ENCODE measurements at places on chromosomes 3 and 15.

DNA sequence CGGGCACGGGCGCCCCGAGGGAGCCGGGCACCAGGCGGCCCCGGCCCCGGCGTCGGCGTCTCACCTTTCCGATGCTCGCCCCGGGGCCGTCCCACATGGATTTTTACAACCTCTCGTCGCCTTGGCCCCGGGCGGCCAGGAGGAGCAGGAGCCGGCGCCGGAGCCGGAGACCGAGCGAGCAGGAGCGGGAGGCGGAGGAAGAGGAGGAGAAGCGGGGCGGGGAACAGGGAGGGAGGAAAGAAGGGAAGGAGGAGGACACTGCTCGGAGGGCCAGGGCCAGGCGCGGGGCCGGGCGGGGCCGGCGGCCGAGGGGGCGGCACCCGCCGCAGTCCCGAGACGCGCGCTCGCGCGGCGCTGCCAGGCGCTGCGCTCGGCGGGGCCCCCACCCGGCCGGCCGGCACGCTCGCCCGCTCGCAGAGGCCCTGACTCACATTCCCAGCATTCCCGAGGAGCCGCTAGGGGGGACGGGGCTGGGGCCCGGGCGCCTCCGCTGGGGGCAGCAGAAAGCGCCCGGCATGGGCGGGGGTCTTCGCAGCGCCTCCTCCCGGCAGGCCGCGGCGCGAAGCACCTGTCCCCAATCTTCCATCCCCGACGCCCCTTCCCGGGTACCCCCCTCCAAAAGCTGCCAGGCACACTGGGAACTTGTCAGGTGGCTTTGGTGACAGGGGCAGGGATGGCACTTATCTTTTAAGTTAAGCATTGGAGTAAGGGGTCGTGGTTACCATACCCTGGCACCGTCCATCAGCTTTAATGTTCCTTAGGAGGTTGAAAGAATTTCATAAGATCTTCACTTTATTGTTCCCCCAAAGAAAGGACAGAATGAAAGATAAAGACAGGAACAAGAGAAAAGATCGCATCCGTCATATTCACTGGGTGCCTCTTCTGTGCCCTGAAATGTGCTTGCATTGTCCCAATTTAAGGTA is at the start of gene ERC2:
Gene ERC2 (minus strand): TSS at position 284 of the 923 bp plus-strand sequence.
- peak; percentile 21 for DNase-seq

DNA sequence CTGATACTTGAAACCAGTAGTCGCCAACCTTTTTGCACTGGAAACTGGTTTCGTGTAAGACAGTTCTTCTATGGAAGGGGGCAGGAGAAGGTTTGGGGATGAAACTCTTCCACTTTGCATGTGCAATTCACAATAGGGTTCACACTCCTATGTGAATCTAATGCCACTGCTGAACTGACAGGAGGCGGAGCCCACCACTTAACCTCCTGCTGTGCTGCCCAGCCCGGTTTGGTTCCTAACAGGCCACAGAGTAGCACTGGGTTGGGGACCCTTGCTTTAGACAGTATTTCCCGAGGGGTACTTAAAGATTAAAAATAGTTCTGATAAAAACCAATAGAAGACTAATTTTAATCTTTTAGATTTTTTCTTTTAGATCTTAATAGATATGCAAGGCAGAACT is 11.1 kb downstream of the TFG start:
- no peak for DNase-seq

DNA sequence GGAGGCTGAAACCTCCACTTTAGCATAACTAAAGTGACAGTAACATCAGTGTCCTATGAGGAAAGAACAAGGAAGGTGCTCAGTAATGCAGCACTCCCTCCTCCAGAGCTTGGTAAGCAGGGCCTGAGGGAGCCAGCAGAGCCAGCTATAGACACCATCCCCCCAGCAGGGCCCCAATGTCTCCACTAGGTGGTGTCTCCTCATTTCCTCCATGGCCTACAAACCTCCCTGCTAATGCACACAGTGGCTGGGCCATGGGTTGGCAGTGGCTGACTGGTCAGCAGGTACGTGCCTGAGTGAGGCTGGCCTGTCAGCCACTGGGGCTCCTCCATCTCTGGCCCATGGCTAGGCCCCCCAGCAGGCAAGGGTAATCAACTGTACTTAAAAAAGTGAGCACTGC is 13.6 kb downstream of the MRPS25 start:
- peak; percentile 52 for DNase-seq

- DNase-seq, result no peak
These were observed 194.9 kb upstream of the KBTBD8 start for GRCh38 chr3:66803206-66803605.

DNA sequence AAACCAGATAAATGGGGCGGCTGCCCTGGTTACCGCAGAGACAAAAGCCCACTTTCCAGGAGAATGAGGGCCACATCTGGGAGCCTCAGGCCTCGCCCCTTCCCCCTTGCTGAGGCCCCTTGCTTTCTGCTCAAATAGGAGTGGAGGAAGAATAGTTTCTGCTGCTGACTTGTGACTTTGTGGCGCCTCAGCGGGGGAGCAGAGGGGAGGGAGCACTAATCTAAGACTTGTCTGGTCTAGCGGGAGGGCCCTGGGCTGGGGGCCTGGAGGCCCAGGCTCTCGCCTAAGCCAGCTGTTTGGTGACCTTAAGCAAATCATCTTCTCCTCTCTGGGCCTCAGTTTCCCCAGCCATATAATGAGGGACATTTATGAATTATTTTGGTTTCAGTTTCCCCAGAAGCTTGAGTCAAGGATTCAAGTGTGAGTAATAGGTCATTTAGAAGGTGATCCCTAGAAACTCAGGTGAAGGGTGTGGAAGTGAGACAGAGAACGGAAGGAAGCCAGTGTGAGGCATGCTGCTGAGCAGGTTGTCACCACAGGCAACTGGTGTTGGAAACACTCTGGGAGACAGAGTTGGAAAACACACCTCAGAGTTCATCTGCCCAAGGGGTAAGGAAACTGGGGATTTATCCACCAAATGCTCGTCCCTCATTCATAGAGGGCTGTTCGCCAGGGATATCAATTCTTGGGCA is 25.9 kb upstream of the SMAD3 start:
- DNase-seq, result no peak

DNA sequence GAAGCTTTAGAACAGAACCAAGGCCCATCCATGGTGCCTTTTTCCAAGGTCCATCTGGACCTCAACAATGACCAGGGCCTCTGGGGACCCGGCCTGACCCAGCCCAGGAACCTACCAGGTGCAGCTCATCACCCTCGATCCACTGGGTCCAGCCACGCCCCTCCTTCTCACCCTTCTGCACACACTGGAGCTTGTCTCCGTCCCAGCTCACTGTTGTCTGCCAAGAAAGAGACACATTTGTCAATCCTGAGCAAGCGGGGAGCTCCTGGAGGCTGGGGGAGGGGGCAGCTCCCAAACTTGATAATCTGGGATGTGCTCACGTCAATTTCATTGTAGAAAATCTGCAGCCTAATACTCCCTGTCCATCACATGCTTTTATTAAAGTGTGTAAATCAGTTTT is 21.2 kb downstream of the RBP1 start:
- DNase-seq, result no peak

DNA sequence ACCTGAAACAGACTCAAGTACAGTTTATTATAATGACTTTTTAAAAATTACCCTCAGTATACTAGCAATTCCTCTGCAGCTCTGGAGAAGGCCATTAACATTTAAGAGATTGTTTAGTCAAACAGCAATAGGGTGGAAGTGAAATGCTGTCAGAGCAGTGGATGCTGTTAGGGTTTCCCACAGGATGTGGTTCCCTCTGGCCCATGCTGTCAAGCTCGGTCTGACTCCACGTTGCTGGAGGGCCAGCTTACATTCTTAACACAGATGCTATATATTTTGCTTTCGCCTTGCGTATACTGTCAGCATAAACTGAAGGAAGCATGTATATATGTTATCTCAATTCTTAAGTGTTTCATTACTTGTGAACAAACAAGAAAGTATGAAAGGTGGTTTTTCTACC is 231.1 kb upstream of the COL8A1 start:
- no peak for DNase-seq

DNA sequence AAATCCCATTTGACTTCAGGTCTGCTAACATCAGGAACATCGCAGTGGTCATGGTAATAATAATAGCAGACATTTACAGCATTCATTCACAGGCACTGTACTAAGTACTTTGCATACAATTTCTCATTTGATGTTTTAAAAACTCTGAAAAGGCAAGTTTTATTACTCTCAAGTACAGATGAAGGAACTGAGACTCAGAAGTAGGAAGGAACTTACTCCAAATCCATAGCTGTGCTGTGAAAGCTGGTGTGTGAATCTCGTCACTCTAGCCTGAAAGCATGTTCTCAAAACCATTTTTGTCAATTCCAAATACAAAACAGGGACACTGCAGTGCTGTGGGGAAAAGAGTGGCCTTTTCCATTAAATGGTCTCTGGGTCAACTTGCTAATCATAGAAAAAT is 179.9 kb downstream of the FAM43A start:
- peak; percentile 62 for DNase-seq

- DNase-seq, result no peak
These were observed 45.0 kb upstream of the SPRED1 start for GRCh38 chr15:38207621-38208020.

- DNase-seq, result no peak
These were observed 251.4 kb upstream of the UMPS start for GRCh38 chr3:124478830-124479229.

GRCh38 chr15:29435811-29436210 is 166.2 kb upstream of the NSMCE3 start:
- DNase-seq, result no peak

DNA sequence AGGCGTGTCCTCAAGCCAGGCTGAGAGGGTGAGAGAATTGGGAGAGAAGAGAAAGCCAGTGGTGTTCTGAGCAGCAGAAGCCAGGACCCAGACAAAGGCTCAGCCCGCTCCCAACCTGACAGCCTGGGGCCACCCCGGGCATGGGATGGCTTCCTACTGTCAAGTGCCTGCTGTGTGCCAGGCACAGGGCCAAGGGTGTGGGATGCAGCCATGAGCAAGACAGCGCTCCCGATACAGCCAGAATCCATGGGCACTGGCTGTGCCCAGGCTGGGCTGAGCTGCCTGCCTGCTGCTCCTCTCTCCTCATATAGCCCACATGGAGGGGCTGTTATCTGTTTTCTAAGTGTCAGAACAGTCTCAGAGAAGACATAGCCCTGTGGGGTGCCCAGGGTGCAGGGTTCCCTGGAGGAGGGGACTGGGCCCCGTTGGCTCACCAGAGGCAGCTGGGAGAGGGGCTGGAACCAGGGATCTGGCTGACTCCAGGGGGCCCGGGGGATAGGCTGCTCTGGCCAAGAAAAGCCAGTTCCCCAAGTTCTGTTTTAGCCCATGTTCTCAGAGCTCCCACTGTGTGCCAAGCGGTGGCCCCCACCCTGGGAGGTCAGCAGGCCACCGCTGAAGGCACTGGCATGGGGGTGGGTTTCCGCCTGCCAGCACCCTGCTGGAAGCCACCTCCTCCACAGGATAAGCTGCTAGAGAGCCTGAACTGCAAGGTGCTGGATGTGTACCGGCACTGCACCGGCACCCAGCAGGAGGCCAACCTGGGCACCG is 39.0 kb downstream of the CFAP100 start:
- no peak for DNase-seq

GRCh38 chr15:31352339-31352751 is 25.7 kb downstream of the KLF13 start:
- DNase-seq, result no peak

GRCh38 chr3:183553334-183554026 is 2.0 kb downstream of the KLHL6 start:
- no peak for DNase-seq

DNA sequence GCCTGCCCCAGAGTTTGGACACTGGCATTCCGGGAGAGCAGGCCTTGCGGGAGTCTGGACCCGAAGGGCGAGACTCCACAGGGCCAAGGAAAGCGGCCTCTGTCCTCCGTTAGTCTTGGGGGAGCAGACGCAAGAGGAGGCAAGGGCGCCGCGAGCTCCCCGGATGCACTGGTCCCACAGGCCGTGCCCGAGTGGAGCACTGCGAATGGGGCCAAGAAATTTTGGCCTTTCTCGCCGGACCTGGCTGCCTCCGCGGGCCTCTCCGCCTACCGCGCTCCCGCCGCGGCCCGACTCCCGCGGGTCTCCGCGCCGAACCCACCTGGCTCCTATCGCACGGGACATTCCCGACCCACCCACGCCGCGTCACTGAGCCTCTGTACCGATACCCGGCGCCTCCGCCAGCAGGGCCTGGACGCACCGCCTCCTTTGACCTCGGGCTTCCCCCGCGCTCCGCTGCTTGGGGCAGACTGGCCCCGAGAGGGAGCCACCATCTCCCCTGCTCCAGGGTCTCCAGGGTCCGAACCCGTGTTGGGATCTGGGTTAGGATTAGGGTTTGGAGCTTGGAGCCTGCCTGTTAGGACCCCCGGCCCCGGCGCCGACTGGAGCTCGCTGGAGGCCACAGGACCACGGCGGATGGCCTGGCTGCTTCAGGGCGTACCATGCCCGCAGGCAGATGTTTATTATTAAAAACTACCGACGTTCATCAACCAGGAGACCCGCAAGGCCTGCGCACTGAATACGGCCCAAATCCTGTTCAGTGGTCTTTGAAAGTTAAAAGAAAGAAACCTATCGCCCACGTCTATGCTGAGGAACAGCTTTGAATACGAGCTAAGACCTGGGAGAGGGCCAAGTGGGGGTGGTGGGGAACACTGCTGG is 11.7 kb downstream of the SHOX2 start:
- DNase-seq, result no peak

DNA sequence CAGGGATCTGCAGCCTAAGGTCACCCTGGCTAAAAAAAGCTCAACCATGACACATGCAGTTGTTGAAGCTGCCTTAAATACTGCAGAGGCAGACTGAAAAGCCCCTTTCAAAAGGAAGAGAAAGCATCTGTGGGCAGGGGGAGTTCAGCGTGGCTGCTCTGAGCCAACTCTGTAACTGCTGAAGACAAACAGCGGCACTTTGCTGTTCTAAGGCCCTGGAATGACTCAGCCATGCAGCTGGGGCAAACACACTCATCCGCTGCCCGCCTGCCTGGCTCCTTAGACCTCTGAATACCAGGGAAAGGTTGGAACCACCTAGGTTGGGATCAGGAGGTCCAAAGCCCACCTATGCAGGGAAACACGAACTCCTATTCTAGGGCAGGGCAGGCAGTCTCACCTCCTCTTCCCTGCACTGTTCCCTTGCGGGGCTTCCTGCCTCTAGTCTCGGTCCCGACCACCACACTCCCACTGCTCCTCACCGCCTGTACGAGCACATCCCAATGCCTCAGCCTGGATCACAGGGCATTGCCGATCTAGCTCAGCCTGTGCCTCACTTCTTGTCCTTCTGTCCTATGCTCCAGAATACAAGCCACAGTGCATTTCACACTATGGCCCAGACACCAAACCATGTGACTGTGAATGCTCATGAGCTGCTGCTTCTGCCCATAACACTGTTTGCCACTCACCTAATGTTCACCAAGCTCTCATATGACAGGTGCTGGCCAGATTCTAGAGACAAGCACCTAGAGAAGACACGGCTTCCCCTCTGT is 6.6 kb upstream of the MUSTN1 start:
- DNase-seq, result no peak

- no peak for DNase-seq
These were observed 51.4 kb downstream of the CHL1 start for GRCh38 chr3:247916-248315.

- no peak for DNase-seq
These were observed 64.0 kb upstream of the DCP1A start for GRCh38 chr3:53411371-53411770.

Measured in suppressor macrophage (primary cell).